ENCODE measurements at places on chromosomes 12 and 14.

- DNase-seq: peak; percentile 64
Measured at GRCh38 chr12:57619434-57620244, 8.4 kb downstream of the ARHGEF25 start.

DNA sequence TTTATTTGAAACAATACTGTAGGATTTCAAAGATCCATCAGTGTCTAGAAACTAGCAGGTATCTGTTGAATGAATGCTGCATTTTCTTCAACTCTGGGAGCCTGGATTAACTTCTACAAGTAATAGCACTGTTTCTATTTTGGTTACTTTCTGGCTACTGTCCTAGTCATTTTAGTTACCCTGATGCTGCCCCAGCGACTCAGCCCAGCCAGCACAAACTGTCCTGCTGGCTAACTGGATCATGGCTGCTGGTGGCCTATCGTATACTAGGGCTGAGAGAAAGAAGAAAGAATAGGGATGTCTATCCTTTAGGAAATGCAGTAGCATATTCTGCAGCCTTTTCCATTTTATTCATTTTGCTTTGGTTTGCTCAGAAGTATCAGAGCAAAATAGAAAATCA lies 53.9 kb downstream of the NTN4 start:
- no peak for DNase-seq

GRCh38 chr12:10113075-10113474 lies 14.3 kb upstream of the CLEC1A start:
- no peak for DNase-seq

DNA sequence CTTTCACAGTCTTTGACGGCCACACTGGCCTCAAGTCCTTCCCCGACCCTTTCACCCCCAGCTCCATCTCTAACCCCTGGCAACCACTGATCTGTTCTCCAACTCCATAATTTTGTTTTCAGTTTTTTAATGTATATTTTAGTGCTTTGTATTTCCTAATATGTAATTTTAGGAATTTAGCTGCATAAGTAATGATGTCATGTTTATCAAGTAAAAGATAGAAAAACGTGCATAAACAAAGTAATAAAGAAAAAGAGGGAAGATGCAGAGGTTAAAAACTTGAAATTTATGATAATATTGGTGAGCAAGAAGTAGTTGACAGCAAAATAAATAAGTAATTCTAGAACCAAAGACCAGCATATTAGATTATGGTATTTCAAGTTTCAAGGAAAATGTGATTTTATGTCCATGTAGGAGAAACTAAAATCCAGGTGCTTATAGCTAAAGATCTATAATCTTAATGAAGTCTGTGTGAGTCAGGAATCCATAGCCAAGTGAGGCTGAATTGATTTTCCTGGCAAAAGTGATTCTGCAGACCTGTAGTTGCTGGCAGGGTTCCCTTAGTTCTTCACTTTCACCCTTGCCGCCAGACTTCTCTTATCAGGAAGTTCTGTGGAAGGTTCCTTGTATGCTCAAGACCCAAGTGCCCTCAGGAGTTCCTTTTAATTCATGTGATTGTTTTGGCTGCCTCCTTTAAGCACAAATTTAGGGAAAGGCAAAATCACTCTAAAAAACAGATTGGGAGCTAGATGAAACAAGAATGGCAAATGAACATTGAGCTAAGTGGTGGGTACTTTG lies 24.4 kb downstream of the FBXW8 start:
- DNase-seq: no peak

DNA sequence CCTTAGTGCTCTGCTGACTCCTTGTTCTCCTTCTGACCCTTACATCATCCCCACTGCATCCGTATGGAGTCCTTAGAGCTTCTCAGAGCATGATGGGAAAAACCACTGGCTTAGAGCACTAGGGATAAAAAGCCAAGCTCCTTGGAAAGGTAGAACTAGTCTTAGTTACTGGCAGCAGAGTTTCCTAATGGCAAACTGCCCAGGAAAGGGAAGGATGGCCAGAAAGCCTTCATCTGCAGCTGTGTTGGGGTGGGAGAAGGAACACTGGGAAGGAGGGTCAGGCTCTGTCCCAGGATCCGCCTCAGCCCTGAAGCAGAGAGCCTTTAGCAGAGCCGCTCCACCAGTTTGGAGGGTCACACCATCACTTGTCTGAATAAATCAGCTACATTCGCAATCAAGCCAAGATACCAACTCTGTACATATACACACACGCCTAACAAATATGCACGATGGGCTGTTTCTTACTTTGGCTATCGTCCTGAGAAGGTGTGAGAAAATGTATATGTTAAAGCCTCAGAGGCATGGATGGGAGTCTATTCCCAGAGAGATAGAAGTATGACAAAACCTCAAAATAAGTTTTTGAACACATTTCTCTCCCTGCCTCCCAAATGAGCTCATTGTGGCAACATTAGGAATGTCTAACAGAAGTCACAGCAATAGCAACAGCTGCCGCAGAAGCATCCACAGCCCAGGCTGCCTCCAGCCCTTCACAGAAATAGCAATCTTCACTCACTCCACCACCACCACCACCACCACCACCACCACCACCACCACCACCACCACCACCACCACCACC lies 18.6 kb upstream of the GALNT8 start:
- no peak for DNase-seq
